ENCODE measurements at places on chromosomes 11 and 22.

- DNase-seq = peak; percentile 72
Observed at GRCh38 chr11:6251120-6251733, 8.4 kb upstream of the CCKBR start.

- DNase-seq = no peak
Observed at GRCh38 chr11:99571094-99571493, 550.3 kb downstream of the CNTN5 start.

- DNase-seq = no peak
Observed at GRCh38 chr22:27949421-27949820, 30.4 kb upstream of the PITPNB start.

DNA sequence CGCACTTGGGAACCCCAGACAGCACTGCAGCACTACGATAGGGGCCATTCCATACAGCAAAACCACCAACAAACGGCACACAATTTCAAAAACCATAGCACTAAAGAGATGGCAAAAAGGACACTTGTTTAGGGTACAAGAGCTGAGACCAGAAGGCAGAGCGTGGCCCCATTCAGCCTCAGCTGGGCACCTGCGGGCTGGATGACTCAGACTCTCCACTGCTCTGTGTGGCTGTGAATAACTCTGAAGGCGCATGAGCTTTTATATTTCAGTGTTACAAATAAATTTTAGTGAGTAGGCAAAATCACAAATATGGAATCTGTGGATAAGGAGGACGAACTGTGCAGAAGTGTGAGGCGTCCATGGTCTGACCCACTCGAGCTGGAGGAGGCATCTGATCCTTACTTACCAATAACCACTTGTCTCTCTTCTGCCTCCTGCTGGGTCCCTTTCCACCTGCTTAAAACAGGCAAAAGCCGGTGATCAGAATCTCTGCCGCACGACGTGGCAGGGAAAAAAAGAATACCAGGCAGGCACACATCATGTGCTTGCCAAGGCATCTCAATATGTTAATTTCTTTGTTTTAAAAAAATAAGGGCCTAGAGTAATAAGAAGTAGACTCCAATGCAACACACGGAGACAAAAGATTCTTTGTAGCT lies 325.7 kb downstream of the SHANK2 start:
- no peak for DNase-seq

- no peak for DNase-seq
Observed at GRCh38 chr11:34652191-34652973, 31.5 kb downstream of the EHF start.

DNA sequence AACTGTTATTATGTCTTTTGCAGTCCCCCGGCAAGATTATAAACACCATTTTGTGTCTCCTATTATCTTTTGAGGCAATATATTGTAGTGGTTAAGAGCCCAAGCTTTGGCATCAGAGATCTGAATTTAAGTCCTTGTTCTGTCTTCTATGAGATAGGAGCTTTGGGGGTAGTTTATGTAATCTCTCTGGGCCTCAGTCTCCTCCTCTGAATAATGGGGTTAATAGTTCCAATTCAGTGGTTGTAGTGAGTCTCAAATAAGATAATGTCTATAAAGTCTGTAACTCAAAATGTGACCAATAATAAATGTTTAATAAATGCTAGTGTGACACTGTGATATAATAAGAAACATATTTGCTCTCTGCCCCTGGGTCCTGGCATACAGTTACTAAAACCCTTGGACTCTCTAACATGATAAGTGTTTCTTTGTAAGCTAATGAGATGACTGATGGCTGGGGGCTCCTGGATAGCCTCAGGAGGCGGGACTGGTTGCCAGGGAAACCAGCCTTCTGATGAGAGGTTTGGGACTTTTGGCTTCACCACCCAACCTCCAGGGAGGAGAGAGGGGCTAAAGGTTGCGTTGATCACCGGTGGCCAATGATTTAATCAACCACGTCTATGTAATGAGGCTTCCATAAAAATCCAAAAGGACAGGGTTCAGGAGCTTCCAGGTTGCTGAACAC lies 183.4 kb upstream of the MTMR2 start:
- no peak for DNase-seq

DNA sequence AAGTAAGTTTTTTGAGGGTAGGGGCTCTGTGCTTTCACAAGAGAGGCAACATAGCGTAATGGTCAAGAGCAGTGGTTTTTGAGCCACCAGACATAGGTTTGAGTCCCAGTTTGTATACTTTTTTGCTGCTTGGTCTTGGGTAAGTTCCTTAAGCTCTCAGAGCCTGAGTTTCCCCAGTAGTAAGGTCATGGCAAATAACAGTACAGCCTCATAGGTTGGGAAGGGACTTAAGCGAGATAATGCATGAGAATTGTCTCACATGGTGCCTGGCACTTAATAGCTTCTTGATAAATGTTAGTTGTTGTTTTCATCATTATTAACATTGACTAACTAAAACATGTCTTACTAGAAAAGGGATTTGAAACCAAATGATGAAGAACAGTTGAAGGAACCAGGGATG lies 83.1 kb downstream of the ARFGAP2 start:
- no peak for DNase-seq

- DNase-seq = peak; percentile 28
Observed at GRCh38 chr11:58028687-58029411, 1.9 kb upstream of the OR6Q1 start.

DNA sequence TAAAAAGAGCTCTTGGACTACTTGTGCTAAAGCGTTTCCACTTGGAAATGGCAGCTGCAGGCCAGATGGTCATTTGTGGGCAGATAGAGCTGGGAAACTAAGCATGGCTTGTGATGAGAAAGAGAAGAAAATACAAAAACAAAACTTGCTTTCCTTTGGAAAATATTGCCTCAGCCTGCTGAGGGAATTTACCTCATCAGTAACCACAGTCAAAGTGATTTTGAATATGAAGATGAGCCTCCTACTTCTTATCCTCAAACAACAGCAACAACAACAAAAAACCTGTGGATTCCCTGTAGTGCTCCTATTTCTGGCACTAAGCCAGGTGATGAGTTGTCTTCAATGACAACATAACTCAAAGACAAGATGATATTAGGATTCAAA lies 62.7 kb upstream of the FIBIN start:
- DNase-seq = no peak

DNA sequence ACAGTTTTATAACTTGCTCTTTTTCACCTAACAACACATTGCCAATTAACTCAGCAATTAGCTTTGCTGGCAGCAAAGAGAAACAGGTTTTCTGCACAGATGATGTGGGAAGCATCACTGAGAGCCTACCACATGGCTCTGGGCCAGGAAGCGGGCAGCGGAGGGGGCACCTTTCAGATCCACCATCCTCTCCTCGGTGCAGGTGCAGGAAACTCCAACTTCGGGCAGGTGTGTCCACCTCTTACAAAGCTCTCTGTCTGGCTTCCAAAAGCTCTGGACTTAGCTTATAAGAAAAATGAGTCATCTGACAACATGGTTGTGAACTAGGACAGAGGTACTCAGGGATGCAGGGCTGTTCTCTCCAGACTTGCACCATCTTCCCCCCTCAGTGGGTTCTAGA lies 77.0 kb downstream of the RPS6KA4 start:
- DNase-seq = no peak

GRCh38 chr22:17824457-17824856 lies 50.2 kb upstream of the BID start:
- DNase-seq = no peak

DNA sequence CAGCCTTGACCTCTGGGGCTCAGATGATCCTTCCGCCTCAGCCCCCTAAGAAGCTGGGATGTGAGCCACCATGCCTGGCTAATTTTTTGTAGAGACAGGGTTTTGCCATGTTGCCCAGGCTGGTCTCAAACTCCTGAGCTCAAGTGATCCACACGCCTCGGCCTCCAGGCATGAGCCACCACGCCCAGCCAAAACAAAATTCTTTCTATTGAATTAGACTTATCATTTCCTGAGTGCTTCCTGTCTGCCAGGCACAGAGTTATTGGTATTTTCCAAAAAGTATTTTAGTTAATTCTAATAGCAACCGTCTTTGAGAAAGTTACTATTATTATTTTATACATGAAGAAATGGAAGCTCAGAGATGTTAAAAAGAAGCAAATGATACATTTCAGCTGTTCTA lies 61.4 kb upstream of the LMO2 start:
- DNase-seq = no peak

DNA sequence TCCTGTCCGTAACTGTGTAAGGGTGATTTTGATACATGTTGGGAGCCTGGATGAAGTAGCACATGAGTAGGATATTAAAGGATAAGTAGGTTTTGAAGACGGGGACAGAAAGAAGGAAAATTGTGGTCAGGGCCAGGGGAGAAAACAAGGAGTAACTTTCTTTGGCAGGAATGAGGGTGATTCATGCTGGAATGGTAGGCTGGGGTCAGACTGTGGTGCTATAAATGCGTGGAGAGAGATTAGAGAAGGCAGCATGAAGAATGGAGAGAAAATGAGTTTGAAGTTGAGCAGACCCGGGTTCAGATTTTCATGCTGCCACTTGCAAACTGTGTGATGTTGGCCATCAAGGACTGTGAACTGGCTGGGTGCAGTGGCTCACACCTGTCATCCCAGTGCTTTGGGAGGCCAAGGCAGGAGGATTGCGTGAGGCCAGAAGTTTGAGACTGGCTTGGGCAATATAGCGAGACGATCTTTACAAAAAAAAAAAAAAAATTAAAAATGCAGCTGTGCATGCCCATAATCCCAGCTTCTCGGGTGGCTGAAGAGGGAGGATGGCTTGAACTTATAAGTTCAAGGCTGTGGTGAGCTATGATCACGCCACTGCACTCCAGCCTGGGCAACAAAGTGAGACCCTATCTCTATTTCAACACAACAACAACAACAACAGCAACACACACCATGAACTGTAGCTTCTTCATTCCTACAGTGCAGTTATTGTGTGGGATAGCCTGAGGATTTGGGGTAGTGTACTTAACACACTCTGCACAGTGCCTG lies 22.3 kb downstream of the ZBTB16 start:
- peak; percentile 63 for DNase-seq

GRCh38 chr11:96168623-96169022 lies 174.4 kb downstream of the MAML2 start:
- peak; percentile 70 for DNase-seq

DNA sequence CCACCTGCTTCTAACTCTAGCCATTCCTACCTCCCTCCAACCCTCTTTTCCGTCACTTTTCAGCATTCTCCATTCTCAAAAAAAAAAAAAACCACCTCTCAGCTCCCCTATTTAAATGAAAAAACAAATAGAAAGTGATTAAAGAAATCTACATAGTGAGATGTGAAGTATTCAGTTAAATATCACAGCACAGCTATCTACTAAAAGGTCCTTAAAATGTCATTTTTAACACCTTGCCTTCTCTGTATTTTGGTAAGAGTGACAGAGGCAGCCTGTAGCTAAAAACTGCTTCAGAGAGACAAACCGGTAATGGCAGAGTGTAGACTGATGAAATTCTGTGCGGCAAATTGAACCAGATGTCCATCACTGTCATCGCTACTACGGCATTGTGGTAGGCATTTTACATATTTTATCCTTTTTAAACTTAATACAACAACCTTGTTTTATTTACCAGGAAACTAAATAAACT lies 346 bp upstream of the ALG9 start:
- DNase-seq = no peak

DNA sequence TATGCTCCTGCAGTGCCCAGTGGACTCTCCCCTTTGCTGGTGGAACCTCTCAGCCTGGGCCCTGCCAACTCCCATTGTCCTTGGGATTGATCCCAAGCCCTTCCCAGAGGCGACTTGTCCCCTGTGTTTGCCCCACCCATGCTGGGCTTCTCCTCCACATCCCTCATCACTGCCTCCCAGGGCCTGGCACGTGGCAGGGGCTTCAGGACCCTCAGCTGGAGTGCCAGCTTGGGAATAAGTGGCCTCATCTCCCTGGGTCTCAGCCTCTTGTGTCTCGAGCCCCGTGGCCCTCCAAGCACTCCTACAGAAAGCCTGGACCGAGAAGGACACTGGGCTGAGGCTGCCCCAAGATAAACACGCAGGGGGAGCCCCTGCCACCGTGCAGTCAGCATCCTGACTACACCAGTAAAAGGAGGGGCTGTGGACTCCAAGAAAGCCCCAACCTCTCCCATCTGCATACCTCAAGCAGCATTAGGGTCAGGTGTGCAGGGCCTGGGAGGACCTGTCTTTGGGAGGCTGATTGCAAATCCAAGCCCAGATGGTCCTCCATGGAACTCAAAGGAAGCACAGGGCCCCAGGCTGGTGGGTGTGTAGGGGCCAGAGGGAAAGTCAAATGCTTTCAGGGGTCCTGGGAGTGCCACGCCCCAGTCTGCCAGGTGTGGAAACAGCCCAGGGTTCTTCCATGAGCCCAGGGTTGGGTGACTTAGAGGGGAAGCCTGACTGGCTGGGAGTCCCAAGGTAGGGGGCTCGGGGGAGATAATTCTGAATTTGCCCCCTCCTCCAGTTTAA lies 9.5 kb upstream of the GNAZ start:
- no peak for DNase-seq

DNA sequence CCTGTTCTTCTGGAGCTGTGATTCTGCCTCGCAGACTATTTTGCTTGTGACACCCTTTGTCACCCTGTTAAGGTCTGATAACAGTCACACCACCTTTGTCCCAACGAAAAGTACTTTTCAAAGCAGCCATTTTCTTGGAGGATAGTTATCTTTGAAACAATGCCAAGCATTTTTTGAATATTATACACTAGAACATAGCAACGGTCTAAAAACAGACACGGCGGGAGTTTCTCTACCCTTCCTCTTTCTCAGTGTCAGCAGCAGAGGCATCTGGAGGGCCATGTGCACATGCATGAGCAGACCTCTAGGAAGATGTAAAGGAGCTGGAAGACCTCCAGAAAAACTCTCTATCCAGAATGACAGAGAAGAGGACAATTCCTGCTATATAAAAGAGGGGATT lies 86.5 kb downstream of the TRPC6 start:
- no peak for DNase-seq

GRCh38 chr11:101442171-101442570 lies 141.6 kb downstream of the TRPC6 start:
- no peak for DNase-seq

GRCh38 chr11:75199412-75199955 lies 41.1 kb upstream of the TPBGL start:
- no peak for DNase-seq

- DNase-seq = no peak
Observed at GRCh38 chr11:81495699-81496292, 1237.9 kb downstream of the FAM181B start.

DNA sequence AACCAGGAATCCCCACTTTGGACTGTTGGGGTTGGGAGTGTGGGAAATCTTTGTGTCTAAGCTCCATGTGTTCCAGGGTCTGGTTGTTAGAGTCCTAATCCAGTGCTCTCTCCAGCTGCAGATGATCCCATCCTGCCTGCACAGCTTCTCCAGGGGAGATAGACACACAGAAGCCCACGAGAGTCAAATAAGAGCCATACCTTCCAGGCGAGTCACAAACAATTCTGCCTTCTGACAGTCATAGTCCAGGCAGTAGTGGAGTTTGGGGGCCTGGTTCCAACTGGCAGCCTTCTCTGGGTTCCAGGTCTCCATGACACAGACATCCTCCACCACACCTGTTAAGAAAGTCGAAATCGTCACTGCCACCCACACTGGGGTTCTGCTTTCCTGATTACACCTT lies 32.1 kb downstream of the SYT13 start:
- DNase-seq = no peak

All from dermis blood vessel endothelial cell (primary cell).